ENCODE measurements at places on chromosomes 4 and X.

- no peak for DNase-seq
Measured at GRCh38 chr4:20318909-20319277, 67.2 kb downstream of the SLIT2 start.

DNA sequence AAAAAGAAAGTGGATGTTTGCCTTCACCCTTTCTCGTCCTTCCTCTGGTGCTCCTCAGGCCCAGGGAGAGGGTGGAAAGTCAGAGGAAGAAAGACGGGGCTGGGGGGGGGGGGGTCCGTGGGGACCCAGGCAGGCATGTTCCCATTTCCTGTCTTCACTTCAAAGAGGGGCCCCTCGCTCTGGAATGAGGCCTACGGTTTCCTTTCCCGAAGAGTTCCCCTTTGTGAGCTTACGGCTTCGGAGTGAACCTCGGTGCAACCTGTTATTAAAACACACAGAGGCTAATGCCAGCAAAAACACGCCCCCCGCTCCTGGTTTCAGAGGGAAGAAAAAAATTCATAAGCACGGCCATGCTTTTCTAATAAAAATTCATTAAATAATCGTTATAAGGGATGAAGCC lies 40.1 kb downstream of the SHOX start:
- no peak for DNase-seq

DNA sequence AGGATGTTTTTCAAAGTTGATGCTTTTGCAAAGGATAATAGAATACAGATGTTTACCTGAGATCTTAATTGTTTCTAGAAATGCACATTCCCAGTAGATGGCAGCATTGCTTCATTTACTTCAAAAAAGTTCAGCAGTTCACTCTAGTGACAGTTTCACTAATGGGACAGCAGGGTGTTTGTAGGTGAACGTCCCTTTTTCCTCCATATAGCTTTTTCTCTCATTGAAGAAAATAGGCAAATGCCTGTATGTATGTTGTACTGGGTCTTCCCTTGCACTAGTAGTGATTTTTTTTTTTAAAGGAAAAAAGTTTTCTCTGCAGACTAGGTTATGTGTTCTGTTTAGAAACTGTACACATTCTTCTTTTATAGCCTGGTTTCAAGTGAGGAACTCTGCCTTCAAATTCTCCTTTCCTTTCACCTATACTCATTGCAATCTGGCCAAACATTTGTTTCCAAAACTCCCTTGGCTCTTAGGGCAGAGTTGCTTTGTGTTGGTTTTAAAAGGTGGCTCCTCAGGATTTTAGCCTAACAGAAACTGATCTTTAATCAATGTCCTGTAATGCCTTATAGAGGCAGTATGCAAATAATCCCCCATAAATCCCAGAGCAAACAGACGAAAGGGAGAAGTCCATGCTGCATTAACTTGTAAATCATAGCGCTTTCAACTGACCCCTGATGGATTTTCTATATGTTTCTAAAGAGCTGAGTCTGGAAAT lies 86.3 kb downstream of the EGF start:
- peak; percentile 44 for DNase-seq

DNA sequence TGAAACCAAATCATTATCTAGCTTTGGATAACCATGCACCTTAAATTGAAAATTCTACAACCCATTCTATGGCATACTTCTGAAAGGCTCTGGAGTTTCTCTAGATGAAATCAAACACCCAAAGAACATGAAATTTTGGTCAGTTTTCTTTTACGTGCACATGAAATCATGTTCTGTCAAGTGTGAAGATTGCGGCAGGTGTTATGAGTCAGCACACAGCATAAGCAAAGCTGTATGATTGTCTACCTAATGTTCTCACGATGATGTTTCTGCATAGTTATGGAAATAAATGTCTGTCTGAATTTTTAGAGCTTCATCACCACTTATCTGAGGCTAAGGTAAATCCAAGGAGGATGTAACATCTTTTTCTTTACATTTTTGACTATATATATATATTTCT lies 495.3 kb downstream of the IL1RAPL1 start:
- DNase-seq: no peak

- peak; percentile 5 for DNase-seq
Measured at GRCh38 chr4:187840814-187841213, 154.8 kb upstream of the ZFP42 start.

- peak; percentile 26 for DNase-seq
Measured at GRCh38 chr4:71713611-71714203, 70.2 kb downstream of the GC start.

- peak; percentile 40 for DNase-seq
Measured at GRCh38 chr4:114349543-114350175, 248.9 kb upstream of the UGT8 start.

DNA sequence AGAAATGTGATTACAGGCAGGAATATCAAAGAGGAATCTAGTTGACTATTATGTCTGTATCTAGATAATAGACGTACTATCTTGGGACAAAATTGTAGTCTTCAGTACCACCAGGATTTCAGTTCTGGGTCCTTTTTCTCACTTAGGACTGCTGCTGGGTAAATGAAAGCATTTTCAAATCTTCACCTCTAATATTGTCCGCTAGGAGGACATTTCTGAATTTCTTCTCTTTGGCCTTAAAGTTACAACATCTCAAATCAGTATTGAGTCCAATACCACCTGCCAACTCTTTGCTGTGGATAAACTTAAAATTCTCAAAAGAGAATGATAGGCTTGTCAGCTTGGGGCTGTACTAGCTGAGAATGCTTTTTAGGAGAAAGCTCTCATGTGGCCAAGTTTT lies 6.0 kb downstream of the FGF16 start:
- no peak for DNase-seq

Data from HS-5 (cell line).